KBM-7 (cell line): ENCODE measurements at places on chromosomes 2 and 18.
A peak's percentile ranks its signal among the peaks of the same experiment; 100 is the strongest.

DNA sequence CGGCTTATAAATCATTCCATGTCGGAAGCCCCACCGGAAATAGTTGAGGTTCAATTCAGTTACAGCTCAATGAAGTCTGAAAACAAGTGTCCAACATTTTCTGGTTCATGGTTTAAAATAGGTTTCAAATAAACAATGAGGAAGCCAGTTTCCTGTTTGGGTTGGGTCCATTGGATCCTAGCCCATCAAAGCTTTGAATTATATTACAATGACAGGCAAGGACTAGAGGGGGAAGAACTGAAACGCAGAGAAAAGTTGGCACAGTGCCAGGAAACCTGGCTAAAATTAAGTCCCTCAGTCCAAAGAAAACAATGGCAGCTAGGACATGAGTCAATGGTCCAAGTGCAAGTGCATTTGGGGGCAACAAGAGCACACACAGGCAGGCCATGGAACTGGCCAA lies 32.0 kb downstream of the SLC14A1 start:
- peak; percentile 71 for DNase-seq

- peak; percentile 64 for DNase-seq
These were observed 162.0 kb downstream of the RTP5 start for GRCh38 chr2:242031481-242032019.

DNA sequence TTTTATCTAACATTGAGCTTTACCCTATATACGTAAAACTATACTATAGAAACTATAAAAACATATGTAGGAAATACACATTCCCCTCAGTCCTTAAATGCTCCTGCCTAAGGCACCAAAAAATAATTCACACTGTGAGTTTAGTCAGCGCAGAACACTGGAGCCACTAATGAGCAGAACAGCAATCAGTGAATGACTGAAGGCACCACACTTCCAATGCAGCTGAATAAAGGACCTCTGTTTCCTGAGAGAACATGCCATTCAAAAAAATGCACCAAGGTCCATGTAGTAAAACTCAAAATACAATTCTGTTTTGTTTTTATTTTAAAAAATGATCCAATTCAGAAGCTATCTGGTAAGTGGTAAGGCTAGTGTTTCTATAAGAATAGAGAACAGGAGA lies 1280.6 kb upstream of the NRXN1 start:
- no peak for DNase-seq

GRCh38 chr2:750628-751027 lies 73.4 kb upstream of the TMEM18 start:
- DNase-seq = no peak
